ENCODE measurements at places on chromosomes 4 and X. TPM values are rescaled to one million over a fixed set of nuclear protein-coding genes. Genes with fewer than 3 reads are reported as not detected.

GRCh38 chrX:150642423-150642822 is 50.8 kb upstream of the MTMR1 start:
- DNase-seq, result no peak
- no peak overlapping the region for H3K4me3 ChIP-seq
- H3K27me3 ChIP-seq, result no peaks in the 10 kb centered on the region

GRCh38 chrX:83658731-83659130 is 150.6 kb downstream of the POU3F4 start:
- H3K27ac ChIP-seq, result no peak overlapping the region
- DNase-seq, result no peak
- no peaks in the 10 kb centered on the region for H3K4me1 ChIP-seq
- no peak overlapping the region for H3K4me3 ChIP-seq
- no peaks in the 10 kb centered on the region for H3K27me3 ChIP-seq
- no peaks in the 10 kb centered on the region for H3K36me3 ChIP-seq

DNA sequence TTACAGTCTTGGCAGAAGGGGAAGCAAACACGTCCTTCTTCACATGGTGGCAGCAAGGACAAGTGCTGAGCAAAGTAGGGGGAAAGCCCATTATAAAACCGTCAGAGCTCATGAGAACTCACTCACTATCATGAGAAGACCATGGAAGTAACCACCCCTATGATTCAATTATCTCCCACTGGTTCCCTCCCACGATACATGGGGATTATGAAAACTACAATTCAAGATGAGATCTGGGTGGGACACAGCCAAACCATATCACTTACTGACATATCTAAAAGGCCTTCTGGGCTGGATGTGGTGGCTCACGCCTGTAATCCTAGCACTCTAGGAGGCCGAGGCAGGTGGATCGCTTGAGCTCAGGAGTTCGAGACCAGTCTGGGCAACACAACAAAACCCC is 117.1 kb upstream of the USP9X start:
- no peaks in the 10 kb centered on the region for H3K4me1 ChIP-seq
- no peak overlapping the region for H3K27ac ChIP-seq
- DNase-seq, result no peak

DNA sequence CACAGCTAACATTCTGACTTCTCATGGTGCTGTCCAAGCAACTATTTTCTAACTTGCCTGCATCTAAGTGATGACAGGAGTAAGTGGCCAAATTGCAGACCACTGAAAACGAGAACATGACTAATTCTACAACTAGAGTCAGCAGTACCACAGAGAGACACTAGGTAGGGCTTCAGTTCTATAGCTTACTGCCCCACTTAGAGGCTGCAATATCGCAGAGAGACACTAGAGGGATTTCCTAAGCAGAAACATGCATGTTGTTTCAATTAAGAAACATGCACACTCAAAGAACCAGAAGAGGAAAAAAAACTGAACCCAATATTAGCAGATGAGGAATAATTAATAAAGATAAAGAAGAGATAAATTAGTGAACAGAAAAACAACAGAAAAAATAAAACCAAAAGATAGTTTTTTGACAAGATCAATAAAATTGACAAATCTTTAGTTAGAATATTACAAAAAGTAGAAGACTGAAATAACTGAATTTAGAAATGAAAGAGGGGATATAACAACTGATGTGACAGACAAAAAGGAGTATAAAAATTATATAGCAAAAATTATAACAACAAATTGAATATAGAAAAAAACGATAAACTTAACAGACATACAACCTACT is 100.8 kb downstream of the SPIN4 start:
- no peak overlapping the region for H3K4me3 ChIP-seq
- no peaks in the 10 kb centered on the region for H3K27me3 ChIP-seq
- peak; percentile 59 for DNase-seq
- no peak overlapping the region for H3K27ac ChIP-seq
- no peaks in the 10 kb centered on the region for H3K36me3 ChIP-seq

GRCh38 chr4:165966833-165967232 is 93.8 kb downstream of the TLL1 start:
- H3K36me3 ChIP-seq, result no peaks in the 10 kb centered on the region
- no peak for DNase-seq
- no peaks in the 10 kb centered on the region for H3K27me3 ChIP-seq
- no peak overlapping the region for H3K27ac ChIP-seq
- no peak overlapping the region for H3K4me3 ChIP-seq

DNA sequence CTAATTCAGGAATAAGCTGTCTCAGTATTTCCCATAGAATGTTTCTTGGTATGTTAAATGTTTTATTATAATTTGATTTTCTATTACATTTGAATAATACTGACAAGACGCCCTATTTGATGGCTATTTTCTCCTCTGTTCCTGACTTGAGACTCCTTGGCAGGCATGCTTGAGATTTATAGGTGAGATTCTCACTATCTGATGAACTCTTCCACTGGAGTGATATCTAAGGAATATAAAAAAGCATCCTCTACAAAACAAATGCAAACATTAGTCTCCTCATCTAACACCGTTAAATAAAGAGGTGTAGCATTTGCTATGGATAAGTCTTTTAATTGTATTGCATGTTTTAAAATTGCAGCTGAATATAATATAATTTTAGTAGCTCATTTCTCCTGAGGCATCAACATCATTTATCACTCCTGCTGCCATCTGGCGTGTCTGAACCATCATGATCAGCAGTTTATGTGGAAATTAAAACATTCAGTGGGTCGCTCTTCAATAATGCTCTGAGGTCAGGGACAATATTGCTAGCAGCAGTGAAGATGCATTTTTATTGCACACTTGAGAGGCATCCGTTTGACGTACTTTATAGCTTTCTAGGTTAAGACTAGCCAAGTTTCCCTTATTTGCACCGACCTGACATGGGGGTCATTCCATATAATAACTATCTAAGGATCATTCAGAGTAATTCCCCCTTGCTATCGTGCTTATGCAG is 210.4 kb upstream of the GALNTL6 start:
- no peak for DNase-seq
- H3K27me3 ChIP-seq, result no peaks in the 10 kb centered on the region
- H3K4me3 ChIP-seq, result no peak overlapping the region

GRCh38 chr4:79875344-79875899 is 197.6 kb downstream of the ANTXR2 start:
- H3K27me3 ChIP-seq, result no peaks in the 10 kb centered on the region
- DNase-seq, result no peak
- H3K36me3 ChIP-seq, result no peaks in the 10 kb centered on the region
- H3K4me3 ChIP-seq, result no peak overlapping the region

Gene ZFP92
- total RNA-seq, result 0.44 TPM

DNA sequence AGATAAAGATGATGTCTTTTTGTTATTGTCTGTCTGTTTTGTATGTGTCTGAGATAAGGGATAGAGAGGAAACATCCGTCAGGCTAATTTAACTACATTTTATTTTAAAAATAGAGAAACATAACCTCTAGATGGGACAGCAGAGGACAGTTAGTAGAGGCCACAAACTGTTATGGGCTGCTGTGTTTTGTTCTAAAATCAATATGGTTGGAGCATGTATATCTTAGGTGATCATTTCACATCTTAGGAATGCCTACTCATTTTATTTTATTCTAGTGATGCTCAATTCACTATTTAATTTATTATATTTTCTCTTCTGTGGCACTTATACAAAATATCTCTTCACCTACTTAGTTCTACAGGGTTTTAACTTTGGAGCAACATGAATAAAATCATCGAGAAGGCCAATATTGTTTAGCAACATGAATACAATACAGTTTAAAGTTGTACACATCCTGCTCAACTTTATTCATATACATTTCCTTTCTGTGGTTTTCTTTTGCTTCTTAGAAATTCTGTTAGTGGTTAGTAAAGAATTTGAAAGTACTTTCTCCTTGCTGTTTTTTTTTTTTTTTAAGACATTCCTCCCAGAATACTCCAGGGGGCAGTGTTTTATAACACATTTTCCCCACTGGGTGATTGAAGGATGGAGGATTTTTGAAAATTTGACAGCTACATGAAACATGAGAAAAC is 392.9 kb downstream of the UNC5C start:
- H3K4me1 ChIP-seq, result peaks cover 16% of the 10 kb centered on the region
- DNase-seq, result peak; percentile 59
- H3K36me3 ChIP-seq, result no peaks in the 10 kb centered on the region
- no peaks in the 10 kb centered on the region for H3K27me3 ChIP-seq
- H3K27ac ChIP-seq, result no peak overlapping the region

Gene FAM184B
- total RNA-seq, result not detected

Gene KLF8
- total RNA-seq, result 7.0 TPM

Gene STATH
- total RNA-seq, result not detected

DNA sequence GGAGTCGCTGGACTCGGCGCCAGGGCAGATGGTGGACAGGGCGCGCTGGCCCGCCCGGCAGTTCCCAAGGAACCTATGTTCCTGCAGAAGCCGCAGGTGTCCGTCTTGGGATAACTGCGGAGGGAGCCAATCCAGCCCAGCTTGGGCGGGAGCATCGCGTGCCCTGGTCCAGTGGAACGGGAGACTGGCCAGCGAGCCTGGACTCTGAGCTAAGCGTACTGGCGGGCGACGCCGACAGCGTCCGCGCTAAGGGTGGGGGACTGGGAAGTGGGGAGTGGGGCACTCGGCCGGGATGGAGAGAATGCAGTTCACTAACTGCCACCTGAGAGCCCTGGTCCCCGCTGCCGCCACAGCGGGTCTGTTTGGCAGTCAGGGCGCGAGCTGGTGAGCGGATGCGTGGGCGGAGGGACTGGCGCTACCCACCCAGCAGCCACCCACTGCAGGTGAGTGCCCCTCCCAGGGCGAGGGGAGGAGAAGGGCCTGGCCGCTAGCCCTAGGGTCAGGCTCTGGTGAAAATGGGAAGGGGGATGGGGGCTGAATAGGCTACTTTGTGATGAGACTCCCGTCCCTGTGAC is 1.3 kb upstream of the MAMLD1 start:
- no peak overlapping the region for H3K27ac ChIP-seq
- H3K36me3 ChIP-seq, result no peaks in the 10 kb centered on the region
- DNase-seq, result no peak
- peak overlapping the region; percentile 57 for H3K4me3 ChIP-seq
- H3K4me1 ChIP-seq, result peaks cover 5% of the 10 kb centered on the region

GRCh38 chrX:30951003-30951402 is 61.9 kb upstream of the TAB3 start:
- no peak for DNase-seq
- H3K4me3 ChIP-seq, result no peak overlapping the region

DNA sequence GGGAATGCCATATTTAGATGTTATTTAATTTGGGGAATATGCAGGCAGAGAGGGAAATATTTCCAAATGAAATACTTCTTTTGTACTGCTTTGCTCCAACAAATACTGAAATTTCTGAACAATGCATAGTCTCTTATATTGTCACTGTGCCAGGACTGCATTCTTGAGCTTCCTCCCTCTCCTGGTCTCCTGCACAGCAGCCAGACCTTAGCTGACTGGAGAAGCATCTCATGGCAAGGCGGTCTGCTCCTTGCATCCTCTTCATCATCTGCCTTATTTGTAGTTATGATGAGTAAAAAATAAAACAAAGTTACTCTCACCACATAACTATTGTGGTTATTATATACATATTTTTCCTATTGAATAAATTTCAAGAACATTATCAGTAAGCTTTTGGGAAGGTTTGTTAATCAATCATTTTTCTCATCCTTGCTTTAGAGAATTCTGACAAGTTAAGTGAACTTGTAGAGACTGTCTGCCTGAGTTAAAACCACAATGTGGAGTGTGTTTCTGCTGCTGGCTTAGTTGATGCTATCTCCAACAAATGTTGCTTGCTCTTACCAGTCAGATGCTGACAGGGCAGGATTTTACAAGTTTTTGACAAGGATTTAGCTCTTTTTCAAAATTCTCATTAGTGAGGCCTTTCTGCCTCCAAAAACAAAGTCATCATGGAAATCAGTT is 153.6 kb downstream of the SOWAHB start:
- no peak for DNase-seq
- no peak overlapping the region for H3K27ac ChIP-seq
- H3K4me3 ChIP-seq, result no peak overlapping the region
- no peaks in the 10 kb centered on the region for H3K36me3 ChIP-seq
- no peaks in the 10 kb centered on the region for H3K27me3 ChIP-seq

DNA sequence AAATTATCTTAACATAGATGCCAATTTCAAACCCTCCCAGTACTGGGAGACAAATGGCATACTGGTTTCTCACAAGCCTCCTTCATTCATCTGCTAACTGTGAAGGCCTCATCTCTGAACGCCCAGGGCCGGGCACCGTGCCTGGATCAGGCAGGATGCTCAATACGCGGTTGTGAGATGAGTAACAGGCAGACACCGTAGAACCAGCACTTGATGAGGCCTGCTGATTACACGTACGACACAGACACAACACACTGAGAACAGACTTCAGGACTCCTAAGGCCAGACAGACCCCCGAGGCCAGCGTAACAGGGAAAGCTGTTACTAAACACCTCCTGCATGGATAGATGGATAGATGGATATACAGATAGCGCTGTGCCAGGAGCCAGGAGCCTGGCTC is 154.6 kb downstream of the AFAP1 start:
- no peak for DNase-seq
- H3K4me3 ChIP-seq, result no peak overlapping the region
- no peak overlapping the region for H3K27ac ChIP-seq
- H3K36me3 ChIP-seq, result no peaks in the 10 kb centered on the region

DNA sequence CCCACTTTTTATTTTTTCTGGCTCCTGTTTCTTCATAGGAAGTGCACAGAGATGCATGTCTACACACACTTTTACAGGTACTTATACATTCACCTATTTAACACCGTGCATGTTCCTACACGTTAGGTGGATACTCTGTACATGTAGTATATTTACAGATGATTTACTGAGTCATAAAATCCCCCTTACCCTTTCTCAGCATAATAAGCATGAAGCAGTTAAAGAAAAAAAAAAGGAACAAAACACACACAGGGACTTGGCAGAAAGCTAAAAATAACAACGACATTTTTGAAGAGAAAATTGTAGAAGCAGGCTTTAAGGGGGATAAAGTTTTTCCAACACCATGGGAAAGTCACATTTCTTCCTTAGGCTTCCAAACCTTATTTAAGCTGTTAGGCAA is 96.4 kb upstream of the IQCM start:
- H3K27me3 ChIP-seq, result no peaks in the 10 kb centered on the region
- H3K36me3 ChIP-seq, result no peaks in the 10 kb centered on the region
- no peak for DNase-seq
- no peak overlapping the region for H3K27ac ChIP-seq
- H3K4me3 ChIP-seq, result no peak overlapping the region

GRCh38 chr4:81651243-81651899 is 179.7 kb upstream of the RASGEF1B start:
- no peak overlapping the region for H3K27ac ChIP-seq
- H3K4me3 ChIP-seq, result no peak overlapping the region
- no peaks in the 10 kb centered on the region for H3K27me3 ChIP-seq
- no peak for DNase-seq
- peaks cover 11% of the 10 kb centered on the region for H3K4me1 ChIP-seq
- H3K36me3 ChIP-seq, result no peaks in the 10 kb centered on the region

Gene SH3TC1
- total RNA-seq, result 41.3 TPM

- no peaks in the 10 kb centered on the region for H3K4me1 ChIP-seq
- no peak overlapping the region for H3K4me3 ChIP-seq
- H3K36me3 ChIP-seq, result no peaks in the 10 kb centered on the region
- DNase-seq, result peak; percentile 12
- H3K27ac ChIP-seq, result no peak overlapping the region
- H3K27me3 ChIP-seq, result no peaks in the 10 kb centered on the region
Observed at GRCh38 chr4:30068234-30068633, 651.9 kb upstream of the PCDH7 start.

GRCh38 chrX:69285401-69285877 is 120.2 kb upstream of the PJA1 start:
- peak overlapping the region; percentile 19 for H3K4me3 ChIP-seq
- H3K4me1 ChIP-seq, result peaks cover 4% of the 10 kb centered on the region
- no peaks in the 10 kb centered on the region for H3K36me3 ChIP-seq
- H3K27me3 ChIP-seq, result no peaks in the 10 kb centered on the region
- H3K27ac ChIP-seq, result no peak overlapping the region
- no peak for DNase-seq

- no peaks in the 10 kb centered on the region for H3K4me1 ChIP-seq
- H3K27me3 ChIP-seq, result no peaks in the 10 kb centered on the region
- H3K27ac ChIP-seq, result no peak overlapping the region
- no peak for DNase-seq
- no peak overlapping the region for H3K4me3 ChIP-seq
Observed at GRCh38 chrX:109859651-109860050, 126.6 kb upstream of the ACSL4 start.

Data from CD4-positive, alpha-beta memory T cell (primary cell).